ENCODE measurements at places on chromosomes 7 and 10.

- no peak for DNase-seq
Measured at GRCh38 chr10:48595539-48595932, 9.3 kb downstream of the ARHGAP22 start.

DNA sequence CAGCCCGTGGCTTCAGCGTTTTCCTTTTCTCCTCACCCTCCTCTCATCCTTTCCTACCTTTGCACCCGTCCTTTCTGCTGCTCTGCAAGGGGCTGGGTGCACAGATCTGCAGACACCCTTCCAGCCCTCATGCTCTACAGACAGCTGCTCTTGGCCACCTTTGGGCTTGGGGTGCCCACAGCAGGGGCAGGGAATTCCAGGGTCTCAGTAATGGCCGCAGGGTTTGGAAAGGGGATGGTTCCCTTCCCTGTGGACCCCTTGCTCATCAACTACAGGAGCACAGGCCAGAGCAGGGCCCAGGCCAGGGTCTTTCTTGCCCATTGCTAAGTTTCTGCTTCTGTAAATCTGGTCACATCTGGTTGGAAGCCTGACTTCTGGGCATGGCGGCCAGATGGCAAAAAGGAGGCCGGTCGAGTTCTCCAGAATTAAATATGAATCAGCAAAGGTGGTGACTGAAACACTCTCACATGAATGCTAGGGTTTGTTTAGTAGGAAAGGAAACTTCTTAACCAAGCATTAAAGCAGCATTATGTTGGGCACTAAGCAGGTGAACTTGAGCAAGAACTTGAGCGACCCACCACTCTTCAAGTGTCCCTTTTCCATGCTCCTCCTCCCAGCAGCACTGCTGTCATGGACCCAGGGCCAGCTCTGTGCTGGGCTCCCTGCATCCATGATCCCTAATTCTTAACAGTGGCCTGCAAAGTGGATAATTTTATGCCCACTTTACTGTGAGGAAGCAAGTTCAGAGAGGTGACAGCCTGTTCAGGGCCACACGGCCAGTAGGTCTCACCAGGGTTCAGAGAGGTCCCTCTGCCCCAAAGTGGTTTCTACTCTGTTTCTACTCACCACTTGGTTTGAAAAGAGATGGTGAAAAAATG, 1.5 kb downstream of the ECHDC3 start:
- no peak for DNase-seq

- no peak for DNase-seq
Measured at GRCh38 chr7:149753375-149754233, 19.8 kb downstream of the ZNF467 start.

DNA sequence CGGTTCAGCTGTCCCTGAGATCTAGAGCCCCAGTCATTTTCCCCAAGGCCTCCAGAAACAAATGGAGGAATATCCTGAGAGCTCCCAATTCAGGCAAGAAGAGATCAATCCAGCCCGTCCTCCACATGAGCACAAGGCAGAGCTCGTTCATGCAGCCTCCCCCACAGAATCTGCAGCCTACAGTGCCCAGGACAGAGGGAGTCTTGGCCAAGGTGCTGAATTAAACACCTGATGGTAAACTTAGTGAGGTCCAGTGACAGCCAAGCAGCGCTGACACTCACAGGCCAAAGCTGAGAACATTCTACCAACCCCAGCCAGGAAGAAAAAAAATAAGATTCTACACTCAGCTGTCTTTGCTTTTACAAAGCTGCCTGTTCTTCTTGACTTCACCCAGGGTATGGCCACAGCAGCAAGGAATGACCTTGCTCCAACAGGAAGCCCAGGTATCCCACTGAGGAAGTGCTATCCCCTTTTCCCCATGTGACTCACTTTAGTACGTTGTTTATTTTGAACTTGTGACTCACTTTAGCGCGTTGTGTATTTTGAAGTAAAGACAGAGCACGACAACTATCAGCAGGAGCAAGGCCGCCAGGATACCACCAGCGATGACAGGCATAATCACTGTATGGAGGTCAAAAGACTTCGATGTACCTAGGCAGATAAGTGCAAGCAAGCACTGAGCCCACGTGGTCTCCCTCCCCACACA, 4.4 kb upstream of the CUZD1 start:
- DNase-seq, result no peak

- DNase-seq, result no peak
Measured at GRCh38 chr10:22386503-22386902, 41.2 kb downstream of the SPAG6 start.

GRCh38 chr7:55309040-55309991, 55.8 kb upstream of the LANCL2 start:
- no peak for DNase-seq

DNA sequence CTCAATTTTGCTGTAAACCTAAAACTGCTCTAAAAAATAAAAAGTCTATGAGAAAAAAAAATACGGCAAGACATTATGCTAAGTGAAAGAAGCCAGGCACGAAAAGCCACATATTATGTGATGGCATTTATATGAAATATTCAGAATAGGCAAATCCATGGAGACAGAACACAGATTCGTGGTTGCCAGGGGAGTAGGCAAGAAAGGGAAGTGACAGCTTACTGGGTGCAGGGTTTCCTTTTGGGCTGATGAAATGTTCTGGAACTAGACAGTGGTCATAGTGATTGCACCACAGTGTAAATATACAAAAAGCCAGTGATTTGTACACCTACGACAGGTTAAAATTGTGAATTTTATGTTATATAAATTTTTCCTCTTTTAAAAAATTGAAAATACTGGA, 41.3 kb upstream of the GLI3 start:
- DNase-seq, result peak; percentile 36

DNA sequence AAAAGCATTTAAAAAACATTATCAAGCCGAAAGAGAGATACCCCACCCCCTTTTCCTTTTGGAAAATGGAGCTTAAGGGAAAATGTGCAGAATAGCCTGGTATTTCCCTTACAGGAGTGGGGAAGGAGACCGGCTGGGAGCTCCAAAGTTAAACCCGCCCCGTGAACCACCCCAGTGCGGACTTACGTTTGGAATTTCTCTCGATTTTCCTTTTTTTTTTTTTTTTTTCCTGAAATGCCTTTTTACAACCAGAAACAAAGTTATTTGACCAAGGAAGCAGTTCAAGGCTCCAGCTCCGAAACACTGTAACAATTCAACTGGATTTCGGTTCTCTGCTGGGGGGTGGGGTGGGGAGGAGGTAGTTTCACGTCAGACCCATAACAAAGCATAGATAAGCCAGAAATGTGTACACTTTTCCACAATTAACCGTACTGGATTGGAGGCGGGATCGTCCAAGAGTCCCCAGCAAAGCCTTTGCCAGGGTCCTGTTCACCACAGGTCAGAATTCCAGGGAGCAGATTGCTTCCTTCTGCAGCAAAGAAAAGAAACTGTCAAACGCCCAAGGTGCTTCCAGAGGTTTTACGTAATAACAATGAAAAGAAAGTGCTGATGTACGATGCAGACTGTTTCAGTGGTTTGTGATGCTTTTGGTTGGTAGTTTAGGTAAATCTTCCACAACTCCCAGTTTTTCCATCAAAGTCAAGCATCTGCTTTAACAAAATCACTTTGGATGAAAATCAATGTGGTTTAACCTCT, 6.7 kb downstream of the SKIDA1 start:
- no peak for DNase-seq

GRCh38 chr7:42972699-42973500, 40.7 kb downstream of the MRPL32 start:
- DNase-seq, result no peak

GRCh38 chr7:128003167-128003566, 28.1 kb downstream of the LRRC4 start:
- peak; percentile 83 for DNase-seq

DNA sequence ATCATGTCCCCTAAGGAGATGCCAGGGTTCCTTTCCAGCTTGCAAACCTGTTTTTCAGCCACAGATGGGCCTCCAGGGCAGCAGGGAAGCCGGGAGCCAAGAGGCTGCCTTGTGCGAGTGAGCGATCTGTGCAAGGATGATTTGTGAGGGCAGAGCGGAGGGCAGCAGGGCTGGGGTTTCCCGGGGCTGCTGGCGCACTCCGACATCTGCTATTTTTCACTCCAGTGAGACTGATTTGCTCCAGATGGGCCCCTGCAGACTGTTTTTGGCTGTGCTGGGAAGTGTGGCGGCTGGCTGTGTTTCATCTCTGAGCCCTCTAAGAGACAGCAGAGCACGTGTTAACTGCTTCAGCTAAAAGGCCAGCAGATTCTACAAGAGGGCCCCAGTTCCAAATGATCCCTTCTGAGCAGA, 466.2 kb downstream of the TYW1 start:
- no peak for DNase-seq

- no peak for DNase-seq
Measured at GRCh38 chr7:102291056-102291915, 4.6 kb downstream of the SH2B2 start.

DNA sequence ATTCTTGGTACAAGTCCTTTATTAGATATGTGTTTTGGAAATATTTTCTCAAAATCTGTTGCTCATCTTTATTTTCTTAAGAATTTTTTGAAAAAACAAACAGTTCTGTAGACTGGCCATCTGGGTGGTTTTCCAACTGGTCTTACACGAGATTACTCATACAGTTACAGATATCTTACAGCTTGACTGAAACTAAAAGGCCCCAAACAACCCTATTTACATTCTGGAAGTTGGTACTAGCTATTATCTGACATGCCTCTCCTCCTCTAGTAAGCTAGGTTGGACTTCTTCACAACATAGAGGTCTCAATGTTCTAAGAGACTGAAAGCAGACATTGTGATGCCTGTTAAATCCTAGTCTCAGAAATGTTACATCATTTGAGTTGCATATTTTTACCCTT, 52.0 kb downstream of the ZNF22 start:
- DNase-seq, result peak; percentile 10

- DNase-seq, result peak; percentile 39
Measured at GRCh38 chr10:84337199-84337598, 8.8 kb downstream of the CCSER2 start.

DNA sequence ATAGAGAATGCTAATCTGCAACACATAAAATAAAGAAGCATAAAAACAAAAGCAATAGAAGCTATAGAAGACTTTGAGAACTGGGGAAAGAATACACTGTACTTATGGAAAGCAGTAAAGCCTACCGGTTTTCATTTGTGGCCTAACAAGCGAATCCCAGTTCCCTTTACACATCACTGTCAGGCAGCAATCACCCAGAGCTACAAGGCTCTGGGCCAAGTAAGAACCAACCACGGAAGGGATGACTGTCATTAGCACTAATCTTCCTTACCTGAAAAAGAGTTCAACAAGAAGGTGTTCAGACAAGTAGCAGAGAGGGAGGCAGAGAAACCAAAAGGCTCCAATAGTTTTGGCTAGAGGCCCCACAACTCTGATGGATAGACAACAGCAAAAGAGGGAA, 15.0 kb downstream of the CCDC6 start:
- DNase-seq, result peak; percentile 28

GRCh38 chr7:103003004-103003403, 71.6 kb downstream of the FBXL13 start:
- no peak for DNase-seq

- no peak for DNase-seq
Measured at GRCh38 chr7:73342645-73343044, 14.7 kb downstream of the FKBP6 start.
